ENCODE measurements at places on chromosomes 7 and 10. TPM values are rescaled to one million over a fixed set of nuclear protein-coding genes. Genes with fewer than 3 reads are reported as not detected.
A peak's percentile ranks its signal among the peaks of the same experiment; 100 is the strongest.

CASTOR2 gene
- total RNA-seq: 2.3 TPM

DNA sequence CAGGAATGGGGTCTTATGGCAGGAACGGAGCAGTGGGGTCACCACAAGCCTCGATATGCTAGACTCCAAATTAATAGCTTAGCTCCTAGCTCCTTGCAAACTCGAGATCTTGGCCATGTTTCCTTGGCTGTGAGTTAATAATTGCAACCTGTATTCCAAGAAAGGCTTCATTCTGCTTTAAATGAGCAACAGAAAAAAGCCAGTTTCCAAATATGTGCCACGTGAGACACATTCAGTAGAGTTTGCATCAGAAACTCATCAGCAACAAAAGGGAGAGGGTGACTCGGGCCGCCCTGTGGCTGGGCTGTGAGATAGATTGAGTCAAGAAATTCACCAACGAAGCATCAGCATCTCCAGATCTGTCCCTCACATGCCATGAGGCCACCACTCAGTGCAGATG is 112.0 kb downstream of the NPTX2 start:
- no peak for DNase-seq

PCGF5 gene
- total RNA-seq: 31.8 TPM

GRCh38 chr10:93465806-93466675 is 16.1 kb downstream of the MYOF start:
- peak; percentile 98 for DNase-seq

DNA sequence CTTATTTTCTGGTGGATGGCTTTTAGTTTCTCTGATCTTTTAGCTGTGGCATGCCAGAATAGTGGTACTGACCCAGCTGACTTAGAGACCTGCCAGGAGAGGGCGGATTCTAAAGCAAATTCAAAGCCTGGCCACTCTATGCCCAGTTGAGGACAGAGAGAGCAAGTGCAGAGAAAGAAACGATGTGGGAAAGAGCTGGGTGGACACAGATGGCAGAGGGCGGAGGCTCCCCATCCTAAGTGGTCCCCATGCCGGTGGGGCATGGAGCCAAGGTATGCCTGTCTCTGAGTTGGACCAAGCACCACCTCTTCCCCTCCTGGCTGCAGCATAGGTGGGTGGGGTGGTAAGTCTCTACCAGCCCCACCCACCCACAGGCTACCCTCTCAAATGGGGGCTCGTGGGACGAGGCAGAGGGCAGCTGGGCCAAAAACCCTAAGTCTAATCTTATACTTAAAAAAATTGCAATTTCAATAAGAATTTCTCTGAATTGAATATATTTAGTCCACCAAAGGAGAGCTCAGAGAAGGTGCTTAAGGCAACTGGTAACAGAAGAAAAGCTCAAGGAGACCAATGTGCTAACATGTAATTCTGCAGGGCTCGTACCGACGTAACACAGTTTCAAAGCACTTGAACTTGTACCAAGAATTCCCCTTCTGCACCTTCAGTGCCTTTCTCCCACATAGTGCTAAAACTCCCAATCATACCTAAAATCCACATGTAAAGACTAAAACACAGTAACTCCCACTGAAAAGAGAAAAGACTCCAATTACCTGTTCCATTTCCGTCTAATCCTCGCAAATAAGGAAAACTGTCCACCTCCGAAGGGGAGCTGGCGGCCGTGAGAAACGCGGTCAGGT is 85.7 kb upstream of the NMT2 start:
- DNase-seq: no peak

GRCh38 chr7:155860461-155860839 is 48.2 kb upstream of the SHH start:
- no peak for DNase-seq

GRCh38 chr7:129862682-129863081 is 90.1 kb downstream of the UBE2H start:
- no peak for DNase-seq

RPEL1 gene
- total RNA-seq: 0.10 TPM

DNA sequence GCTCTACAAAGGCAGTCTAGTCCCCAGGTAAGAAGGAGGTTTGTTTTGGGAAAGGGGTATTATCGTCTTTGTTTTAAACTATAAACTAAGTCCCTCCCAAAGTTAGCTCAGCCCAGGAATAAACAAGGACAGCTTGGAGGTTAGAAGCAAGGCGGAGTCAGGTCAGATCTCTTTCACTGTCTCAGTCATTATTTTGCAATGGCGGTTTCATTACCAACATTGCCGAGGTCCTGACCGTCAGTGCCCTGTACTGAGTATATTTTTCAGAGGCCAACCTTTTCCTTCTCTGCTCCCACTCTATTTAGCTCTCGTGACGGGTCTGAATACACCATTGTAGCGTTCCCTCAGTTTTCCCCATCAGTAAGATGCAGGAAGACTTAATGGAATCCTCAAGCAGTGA is 184.5 kb downstream of the PRKCQ start:
- no peak for DNase-seq

DNA sequence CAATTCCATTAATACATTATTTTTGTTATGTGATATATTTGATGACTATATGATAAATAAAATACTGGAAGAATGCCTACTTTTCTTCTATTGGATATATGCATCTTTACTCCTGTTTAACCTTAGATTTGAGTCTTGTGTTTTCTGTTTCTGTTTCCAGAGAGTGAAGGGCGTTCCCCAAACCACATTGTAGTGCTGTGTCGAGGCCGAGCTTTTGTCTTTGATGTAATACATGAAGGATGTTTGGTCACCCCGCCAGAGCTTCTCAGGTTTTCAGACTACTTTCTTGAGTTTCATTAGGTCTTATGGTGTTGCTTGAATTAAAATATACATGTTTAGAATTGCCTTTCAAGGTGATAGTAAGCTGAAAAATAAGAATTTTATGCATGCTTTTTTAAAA is 23.8 kb downstream of the CROT start:
- no peak for DNase-seq

ATP6V1F gene
- total RNA-seq: 234 TPM

DNA sequence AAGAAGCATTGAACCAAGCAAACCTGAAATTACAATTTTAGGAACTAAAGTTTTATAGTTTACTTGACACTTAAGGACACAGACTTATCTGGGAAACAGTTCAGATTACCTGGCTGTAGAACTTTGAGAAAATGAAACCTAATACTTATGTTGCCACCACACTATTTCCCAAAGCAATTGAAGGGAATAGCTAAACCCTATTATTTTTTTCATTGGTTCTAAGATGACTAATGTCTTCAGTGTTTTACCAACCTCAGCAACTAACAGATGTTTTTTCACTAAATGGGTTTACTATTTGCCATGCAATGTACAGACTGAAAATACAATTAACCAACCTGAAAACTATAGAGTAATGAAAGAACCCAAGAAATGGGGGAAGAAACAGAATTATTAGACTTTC is 689.6 kb downstream of the SORCS1 start:
- DNase-seq: no peak

DNA sequence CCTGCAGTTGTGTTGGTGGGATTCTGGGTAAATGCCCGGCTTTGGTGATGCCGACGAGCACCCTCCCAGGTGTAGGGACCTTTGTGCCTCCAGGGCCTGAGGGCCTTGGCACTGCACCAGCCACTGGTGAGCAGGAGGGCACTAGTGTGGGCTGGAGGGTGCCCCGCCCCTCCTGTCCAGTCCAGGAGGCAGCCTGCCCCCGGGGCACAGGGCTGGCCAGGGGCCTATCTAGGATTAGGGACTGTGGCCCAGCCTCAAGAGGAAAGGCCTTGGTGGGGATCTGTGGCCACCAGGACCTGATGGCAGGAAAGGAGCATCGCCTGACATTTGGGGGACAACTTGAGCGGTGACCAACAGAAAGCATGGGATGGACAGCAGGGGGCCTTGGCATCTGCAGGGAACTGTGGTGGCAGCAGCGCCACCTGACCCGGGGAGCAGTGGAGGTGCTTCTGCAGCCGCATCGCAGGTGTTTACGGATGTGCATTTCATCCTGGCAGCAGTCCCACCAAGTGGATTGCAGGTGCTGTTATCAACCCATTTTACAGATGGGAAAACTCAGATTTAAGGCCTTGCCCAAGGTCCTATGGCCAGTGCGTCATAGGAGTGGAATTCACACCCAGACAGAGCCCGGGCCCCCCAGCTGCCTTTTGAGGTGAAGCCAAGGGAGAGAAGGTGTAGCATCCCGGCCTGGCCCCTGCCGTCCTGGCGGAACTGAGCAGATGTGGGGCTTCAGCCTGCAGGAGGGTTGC is 11.1 kb downstream of the ZNF316 start:
- DNase-seq: no peak

DNA sequence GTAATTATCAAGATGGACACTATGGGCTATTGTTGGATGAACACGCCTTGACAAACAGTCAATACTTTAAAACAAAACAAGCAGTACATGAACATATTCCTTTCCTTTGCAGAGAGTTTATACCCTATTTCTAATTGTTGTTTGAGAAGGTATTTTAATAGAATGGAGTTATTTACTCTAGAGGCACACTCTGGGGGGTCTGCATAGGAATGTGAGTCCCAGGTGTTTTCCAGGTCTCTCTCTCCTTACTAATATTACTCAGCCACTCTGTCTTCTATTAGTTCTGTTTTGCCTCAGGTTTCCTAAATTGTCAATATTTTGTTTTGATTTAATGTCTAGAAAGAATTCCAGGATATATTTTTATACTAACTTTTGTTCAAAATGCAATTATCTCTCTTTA is 1091.4 kb downstream of the CNTNAP2 start:
- DNase-seq: no peak

DNA sequence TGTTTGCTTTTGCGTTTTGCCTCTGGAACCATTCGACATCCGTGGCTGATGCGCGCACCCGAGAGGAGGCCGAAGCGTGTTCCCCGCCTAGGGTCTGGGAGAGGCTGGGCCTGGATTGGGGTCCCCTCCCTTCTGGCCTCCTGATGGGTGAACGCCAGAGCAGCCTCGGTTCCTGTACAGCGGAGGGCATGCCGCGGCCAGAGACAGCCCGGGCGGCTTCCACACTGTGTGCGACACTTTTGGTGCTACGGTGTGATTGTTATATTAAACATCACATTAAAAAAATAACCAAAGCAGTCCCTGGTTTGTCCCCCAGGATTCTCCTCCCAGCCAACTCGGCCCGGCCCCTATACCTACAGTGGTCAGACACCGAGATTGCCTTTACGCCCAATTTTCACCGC is 3.7 kb upstream of the HOXA7 start:
- DNase-seq: no peak

DNA sequence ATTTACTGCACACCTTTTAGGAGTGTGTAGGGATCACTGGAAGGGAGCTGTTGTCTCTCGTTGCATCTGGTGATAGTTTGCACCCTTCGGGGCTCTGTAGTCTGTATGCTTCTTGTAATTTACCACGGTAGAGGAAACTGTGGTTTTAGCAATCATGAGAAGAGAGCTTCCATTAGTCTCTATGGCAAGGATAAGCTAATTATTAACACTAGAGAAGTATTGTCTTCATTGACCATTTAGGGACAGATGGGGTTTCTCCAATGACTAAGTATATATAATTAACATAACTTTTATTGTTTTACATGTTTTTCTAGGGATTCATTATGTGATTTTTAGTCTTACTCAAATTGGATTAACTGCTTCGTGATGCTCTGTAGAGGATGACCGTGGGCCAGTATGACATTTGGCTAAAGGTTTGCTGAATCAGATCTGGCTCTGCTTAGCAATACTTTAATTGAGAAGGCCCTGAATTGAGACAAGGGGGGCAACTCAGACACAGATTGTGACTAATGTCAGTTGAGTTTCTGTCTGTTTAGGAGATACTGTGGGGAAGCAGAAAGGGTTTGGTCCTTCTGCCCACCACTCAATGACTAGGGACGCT is 8.7 kb downstream of the SLC18A2 start:
- no peak for DNase-seq

- no peak for DNase-seq
Measured at GRCh38 chr10:45453639-45454255, 79.7 kb downstream of the ALOX5 start.

PRXL2A gene
- 13.2 TPM for total RNA-seq

DNA sequence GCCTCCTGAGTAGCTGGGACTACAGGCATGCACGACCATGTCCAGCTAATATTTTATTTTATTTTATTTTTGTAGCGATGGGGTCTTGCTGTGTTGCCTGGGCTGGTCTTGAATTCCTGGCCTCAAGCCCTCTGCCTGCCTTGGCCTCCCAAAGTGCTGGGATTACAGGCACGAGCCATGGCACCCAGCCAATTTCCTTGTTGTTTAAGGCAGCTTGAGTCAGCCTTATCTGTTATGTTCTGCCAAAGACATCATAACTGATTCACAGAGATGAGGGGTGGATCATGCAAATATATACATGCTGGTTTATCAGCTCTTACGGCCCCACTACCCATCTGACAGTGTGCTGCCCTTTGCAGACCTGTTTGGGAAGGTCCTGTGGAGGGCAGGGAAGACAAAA is 826.7 kb downstream of the TYW1 start:
- DNase-seq: peak; percentile 41

GRCh38 chr10:70320751-70321150 is 36.9 kb upstream of the NPFFR1 start:
- DNase-seq: no peak

PDZD7 gene
- total RNA-seq: 2.0 TPM

GRCh38 chr7:98040626-98041360 is 50.8 kb upstream of the OCM2 start:
- DNase-seq: no peak

KIF20B gene
- 39.0 TPM for total RNA-seq

DNA sequence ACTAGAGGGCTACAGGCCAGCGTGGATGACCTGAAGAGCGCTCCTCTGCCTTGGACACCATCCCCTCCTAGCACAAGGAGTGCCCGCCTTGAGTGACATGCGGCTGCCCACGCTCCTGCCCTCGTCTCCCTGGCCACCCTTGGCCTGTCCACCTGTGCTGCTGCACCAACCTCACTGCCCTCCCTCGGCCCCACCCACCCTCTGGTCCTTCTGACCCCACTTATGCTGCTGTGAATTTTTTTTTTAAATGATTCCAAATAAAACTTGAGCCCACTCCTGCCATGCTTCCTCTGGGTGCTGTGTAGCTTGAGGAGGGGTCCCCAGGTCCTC is 4.5 kb downstream of the SNCG start:
- no peak for DNase-seq

GRCh38 chr7:113000316-113001020 is 86.2 kb downstream of the GPR85 start:
- no peak for DNase-seq

Measured in RPMI7951 (cell line).